ENCODE measurements at places on chromosomes 5 and 9.

DNA sequence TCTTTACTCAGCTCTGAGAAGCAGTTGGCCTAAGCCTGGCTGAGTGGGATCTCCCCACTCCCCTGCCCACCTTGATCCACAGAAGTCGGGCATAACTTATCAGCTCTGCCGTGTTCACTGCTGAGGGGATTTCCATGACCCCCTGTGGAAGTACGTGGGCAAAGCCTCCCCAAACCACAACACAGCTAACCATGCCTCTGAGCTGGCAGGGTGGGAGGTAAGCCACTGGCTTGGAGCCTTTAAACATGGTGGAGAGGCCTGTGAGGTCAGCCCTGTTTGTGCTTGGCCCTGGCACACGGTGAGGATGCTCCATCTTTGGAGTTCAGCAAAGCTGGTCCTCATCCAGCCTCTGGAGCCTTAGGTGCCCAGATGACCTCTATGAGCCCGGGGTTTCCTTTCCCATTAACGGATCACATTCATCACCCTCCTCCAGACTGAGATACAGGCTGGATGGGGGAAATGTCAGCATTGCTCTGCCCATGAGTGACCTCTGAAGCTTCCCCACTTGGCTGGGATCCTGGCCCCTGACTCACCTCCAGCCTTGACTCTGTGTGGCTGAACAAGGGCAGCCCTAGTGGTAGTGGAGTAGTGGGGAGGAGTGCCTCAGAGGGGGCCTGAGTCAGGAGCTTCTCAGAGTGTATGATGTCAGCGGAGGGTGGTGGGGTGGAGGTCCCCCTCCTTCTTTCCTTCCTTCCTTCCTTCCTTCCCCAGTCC, 6.2 kb downstream of the PDLIM4 start:
- DNase-seq: no peak

DNA sequence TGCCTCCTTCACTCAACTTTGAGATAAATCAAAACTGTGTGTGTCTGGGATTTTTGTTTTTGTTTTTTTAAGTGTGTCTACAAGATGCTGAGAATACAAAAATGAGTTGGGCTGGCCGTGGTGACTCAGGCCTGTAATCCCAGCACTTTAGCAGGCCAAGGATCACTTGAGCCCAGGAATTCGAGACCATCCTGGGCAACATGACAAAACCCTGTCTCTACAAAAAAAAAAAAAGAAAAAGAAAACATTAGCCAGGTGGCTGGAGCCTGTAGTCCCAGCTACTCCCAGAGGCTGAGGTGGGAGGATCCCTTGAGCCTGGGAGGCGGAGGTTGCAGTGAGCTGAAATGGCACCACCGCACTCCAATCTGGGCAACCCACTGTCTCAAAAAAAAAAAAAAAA, 21.0 kb downstream of the HNRNPK start:
- DNase-seq: no peak

GRCh38 chr9:103819936-103820335, 274.2 kb upstream of the SMC2 start:
- no peak for DNase-seq

DNA sequence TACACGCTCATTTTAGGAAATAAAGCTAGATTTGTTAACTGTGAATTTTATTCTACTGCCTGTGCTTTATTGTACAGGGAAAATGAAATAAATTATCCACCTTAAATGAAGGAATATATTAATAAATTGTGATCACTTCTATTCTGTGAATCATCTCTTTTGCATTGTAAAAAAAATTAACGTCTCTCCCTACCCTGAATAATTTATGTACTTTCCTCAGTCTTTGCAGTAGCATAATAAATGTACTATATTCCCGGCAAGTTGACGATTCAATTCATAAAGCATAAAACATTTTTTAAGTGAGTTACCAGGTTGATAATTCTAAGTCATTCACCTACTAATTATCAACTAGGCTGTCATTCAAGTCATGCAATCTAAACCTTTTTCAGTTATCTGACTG, 1425.3 kb upstream of the CDH9 start:
- DNase-seq: no peak

DNA sequence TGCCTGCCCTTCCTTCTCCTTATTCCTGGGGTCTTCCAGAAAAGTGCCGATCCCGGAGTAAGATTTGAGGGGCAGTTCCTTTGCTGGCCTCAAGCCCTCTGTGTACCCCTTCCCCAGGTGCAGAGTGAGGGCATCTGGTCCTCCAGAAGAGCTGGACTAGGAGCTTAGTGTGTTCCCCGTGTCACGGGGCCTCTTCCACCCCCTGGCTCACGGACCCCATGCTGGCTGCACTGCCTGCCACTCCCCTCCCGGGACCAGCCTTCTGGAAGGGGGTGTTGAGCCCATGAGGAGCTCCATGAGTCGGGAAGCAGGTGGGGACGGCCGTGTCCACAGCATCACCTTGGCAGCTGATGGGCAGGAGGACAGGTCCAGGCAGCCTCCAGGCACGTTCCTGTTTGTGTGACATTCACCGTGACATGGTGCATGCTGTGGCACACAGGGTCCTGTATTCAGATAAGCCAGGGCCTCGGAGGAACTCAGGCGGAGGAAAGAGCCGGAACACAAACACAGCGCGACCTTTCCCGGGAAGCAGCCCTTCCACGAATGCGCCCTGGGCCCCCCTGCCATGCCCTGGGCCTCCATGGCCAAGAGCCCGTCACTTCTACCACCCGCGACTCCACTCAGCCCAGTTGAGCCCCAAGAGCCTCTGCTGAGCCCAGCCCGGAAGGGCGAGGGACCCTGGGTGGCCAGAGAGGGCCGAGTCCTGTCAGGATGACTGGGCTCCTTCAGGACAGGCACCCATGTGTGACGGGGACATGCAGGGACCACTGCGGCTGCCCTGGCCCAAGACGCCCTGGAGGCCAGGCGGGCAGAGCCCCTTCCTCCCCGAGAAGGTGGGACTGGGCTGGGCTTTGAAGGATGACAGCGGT, 5.9 kb upstream of the LCN1 start:
- no peak for DNase-seq

DNA sequence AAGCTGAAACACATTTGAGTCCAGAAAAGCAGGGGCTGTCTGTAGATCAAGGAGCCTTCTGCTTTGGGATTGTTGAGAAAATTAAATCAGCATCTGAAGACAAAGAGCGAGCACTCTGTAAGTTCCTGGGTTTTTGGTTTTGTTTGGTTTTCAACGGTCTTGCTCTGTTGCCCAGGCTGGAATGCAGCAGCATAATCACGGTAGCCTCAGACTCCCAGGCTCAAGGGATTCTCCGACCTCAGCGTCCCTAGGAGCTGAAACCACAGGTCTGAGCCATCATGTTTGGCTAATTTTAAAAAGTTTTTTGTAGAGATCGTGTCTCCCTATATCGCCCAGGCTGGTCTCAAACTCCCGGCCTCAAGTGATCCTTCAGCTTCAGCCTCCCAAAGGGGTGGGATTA, 266.5 kb upstream of the ADAMTS16 start:
- no peak for DNase-seq

DNA sequence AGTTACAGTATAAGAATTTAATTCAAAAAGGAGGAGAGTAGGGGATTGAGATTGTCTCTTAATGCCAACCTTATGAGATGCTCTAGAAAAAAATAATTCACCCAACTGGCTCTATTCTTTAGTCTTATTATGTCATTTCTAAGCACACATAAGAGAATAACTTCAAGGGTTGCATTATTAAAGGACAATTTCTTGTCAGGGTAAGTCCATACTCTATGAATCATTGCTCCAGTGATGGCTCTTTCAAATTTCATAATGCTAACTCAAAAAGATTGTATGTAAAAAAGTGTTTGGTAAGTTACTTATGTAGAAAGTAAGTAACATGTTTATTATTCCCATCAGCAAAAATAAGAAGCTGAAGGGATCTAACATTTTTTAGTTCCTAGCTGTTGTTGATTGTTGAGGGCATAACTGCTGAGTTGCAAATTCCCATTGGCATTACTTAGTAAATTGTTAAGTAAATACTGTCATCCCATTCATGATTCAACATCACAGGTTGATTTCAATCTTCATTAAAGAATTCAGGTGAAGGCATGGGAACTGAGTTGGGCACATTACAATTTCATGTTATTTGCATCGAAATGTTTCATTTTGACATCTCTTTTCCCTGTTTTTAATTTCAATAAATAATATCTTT, 28.6 kb downstream of the ALDH1A1 start:
- DNase-seq: no peak

- DNase-seq: no peak
Observed at GRCh38 chr5:14296533-14297331, 153.6 kb downstream of the TRIO start.

GRCh38 chr9:83473488-83473971, 64.7 kb downstream of the FRMD3 start:
- no peak for DNase-seq

DNA sequence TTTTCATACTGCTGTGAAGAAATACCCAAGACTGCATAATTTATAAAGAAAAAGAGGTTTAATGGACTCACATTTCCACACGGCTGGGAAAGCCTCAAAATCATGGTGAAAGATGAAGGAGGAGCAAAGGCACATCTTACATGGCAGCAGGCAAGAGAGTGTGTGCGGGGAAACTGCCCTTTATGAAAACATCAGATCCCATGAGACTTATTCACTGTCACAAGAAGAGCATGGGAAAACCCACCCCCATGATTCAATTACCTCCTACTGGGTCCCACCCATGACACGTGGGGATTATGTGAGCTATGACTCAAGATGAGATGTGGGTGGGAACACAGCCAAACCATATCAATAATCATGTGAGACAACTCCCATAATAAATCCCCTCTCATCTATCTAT, 8.7 kb downstream of the TTC39B start:
- no peak for DNase-seq

- DNase-seq: no peak
Observed at GRCh38 chr5:132877938-132878337, 4.5 kb downstream of the LEAP2 start.

- no peak for DNase-seq
Observed at GRCh38 chr9:87844506-87844905, 38.2 kb upstream of the SPATA31E1 start.

DNA sequence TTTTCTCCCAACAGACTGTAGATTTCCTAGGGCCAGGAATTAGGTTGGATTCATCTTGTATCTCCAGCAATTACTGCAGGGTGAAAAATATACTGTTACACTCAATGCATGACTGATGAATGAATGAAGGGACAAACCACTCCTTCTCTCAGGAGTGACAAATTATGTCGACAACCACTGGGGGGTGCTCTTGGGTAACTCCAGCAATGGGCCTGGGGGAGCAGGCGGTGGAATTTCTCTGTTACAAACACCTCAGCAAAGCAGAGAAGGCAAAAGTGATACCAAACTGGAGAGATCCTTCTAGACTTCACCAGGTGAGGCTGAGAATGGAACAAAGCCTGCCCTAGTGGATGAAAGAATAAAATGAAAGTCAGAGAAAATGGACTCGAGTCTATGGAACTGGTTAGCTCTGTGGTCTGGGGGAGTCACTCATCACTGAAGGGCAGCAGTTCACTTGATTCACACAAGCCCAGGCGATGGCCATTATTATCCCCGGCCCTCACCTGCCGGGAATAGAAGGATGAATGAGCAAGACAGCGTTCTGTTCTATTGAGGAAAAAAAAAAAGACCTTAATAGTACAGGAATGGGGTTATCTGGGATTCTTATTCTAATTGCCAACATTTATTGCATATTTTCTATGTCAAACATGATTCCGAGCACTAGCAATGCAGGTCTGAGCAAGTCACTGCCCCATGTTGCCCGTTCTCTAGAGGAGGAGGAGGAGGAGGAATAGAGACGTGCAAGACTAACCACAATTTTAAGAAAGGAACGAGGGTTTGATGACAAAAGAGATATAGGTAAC, 341.1 kb downstream of the ASTN2 start:
- DNase-seq: no peak

- no peak for DNase-seq
Observed at GRCh38 chr9:98502976-98503325, 205.8 kb downstream of the GABBR2 start.

DNA sequence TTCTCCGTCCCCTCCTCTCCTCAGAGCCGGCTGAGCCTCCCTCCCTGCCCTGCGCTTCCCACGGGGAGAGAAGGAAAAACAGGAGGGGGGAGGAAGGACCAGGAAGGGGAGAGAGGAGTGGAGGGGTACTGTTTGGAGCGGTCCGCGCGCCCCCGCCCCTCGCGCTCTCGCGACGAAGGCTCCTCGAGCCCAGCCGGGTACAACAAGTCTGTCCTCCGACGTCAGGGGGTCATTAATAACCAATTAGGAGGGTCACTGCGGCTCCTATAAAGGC, 480 bp upstream of the PRDM12 start:
- no peak for DNase-seq

- no peak for DNase-seq
Observed at GRCh38 chr5:78102500-78102899, 192.0 kb downstream of the AP3B1 start.

- no peak for DNase-seq
Observed at GRCh38 chr5:37355161-37355560, 15.7 kb downstream of the NUP155 start.

- DNase-seq: no peak
Observed at GRCh38 chr9:103364753-103365152, 369.6 kb downstream of the CYLC2 start.

DNA sequence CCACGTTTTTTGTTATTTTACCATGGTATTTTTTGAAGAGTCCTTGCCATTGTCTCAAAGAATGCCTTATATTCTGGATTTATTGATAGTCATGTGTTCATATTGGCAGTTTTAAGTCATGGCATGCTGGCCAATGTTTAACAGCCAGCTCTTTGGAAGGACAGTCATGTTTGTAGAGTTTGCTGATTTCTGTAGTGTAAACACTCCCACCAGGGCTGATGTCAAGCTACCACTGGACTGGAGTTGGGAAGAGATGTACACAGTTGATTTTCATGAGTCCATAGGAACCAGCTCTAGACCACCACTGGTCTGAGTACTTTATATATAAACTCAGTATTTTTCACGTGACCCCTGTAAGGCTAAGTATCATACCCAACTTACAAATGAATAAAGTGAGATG, 125.2 kb upstream of the DHFR start:
- DNase-seq: no peak

DNA sequence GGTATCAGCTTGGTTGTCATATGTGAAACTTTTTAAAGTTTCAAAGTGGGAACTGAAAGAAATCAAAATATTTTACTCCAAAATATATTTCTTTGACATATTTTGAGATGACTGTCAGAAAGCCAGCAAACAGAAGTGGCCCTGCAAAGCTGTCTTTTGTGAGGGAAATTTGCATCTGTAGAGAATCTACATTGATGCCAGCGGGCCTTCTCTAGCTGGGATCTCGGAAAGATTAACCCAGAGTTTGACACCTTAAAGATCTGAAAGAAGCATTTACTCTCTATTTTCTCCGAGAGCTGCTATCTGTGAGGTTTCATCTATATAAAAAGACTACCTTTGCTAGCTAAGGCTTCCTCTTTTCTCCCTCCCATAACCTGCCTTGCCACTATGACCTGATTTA, 303.6 kb downstream of the FBXL17 start:
- no peak for DNase-seq

DNA sequence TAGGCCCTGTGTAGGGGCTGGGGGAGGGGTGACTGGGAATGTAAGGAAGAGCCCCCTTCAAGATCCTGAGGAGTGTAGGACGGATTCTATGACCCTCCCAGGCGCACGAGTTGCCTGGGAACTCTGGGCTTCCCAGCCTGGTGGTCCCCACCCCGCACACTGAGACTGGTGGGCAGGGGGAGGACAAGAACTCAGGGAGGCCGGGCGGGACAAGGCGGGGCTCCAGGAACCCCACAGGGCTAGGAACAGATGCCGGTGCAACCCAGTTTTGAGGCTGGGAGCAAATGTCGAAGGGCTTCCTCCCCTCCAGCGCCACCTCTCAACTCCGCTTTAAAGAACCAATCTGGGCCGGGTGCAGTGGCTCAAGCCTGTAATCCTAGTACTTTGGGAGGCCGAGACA, 1.3 kb upstream of the VDAC1 start:
- DNase-seq: no peak

GRCh38 chr5:115934388-115934974, 27.8 kb upstream of the LVRN start:
- DNase-seq: no peak

GRCh38 chr5:12526113-12526512, 621.9 kb upstream of the CTNND2 start:
- DNase-seq: no peak
